ENCODE measurements at places on chromosomes 2 and 18. TPM values are rescaled to one million over a fixed set of nuclear protein-coding genes. Genes with fewer than 3 reads are reported as not detected.
A peak's percentile ranks its signal among the peaks of the same experiment; 100 is the strongest.

Gene MAIP1
- total RNA-seq = 19.1 TPM

Gene ANKRD30BL
- total RNA-seq = not detected

Gene CYRIA
- total RNA-seq = 0.20 TPM

Gene MYO1B
- 34.0 TPM for total RNA-seq

DNA sequence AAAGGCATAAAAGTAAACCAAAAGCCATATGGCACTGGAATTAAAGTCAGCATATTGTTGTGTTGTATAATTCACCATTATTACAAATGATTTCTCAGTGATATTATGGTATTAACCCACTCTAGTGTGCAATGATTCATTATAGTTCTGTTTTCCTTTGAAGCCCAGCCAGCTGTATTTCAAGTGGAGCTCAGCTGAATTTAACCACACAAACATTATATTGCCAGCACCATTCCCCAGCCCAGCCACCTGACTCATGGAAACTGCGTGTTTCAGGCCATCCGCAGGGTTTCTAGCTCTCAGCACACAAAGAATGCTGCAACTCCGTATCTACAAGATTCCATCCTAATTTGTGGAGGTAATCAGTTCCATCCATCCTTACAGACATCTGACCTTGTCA, 166.8 kb upstream of the CHAC2 start:
- no peak for DNase-seq

DNA sequence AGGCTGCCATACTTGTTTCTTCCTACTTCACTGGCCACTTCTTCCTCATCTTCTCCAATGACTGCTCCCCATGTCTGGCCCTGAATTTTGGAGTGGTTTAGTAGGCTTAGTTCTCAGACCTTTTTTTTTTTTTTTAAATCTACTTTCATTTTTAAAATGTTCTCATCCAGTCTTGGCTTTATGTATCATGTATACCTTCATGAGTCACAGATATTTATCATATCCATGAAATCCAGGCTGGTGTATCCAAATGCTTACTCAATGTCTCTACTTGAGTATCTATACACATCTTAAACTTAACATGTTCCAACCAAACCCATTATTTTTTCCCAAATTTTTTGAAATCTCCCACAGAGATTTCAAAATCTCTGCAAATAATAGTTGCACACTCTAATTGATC, 26.3 kb upstream of the CFAP36 start:
- no peak for DNase-seq

Gene TUBA4B
- not detected for total RNA-seq

DNA sequence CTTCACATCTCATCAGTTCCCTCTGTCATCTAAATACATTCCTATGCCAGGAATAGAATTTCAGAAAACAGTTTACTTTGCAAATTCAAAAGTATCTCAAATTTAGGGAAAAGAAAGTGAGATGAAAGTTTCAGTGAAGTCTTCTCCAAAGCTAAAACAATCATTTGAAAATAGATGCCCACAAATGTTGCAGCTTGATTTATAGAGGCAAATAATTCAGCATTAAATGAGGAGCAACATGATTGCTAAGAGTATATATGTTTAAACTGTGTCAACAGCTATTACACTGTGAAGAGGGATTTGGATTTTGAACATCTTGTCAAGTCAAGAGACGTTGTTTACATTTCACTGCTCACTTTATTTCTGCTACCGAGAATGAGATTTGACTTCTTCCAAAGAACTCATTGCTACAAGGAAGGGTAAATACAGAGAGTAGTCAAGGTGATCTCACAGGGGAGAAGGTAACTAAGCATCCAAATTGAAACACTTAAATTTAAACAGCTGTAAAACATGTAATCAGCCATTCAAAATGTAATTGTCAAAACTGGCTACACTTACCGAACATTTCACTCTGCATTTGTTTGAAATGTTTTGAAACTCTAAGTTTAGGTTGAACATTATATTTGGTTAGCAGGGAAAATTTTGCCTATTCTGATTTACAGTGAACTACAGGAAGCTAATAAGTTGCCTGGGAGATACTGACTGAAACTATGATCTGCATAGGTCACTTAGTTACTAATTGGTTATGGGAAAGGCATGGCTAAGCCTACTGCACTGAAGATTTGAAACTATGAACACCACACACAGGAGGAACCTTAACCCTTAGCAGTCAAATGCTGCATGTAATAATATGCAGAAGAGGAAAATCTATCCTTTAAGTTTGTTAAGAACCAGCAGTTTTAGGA, 33.2 kb upstream of the GALNT3 start:
- DNase-seq = no peak

Gene PSME4
- total RNA-seq = 44.8 TPM

DNA sequence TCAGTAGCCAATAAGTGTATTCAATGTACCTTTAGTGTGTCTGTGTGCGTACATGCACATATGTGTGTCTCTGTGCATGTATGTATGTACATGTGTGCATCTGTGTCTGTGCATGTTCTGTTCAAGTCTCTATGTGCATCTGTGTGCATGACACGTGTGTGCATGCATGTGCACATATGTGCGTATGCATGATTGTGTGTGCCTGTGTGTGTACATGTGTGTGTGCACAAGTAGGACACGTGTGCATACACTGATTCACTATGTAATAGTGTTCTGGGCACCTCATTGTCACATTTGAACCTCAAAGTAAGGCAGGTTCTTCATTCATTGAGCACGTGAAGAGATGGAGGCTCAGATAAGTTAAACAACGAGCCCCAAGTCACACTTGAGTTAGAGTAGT, 142.6 kb upstream of the COPS8 start:
- DNase-seq = no peak

Gene IL36A
- total RNA-seq = not detected

Gene CDH20
- total RNA-seq = not detected

Gene CCDC141
- total RNA-seq = 0.40 TPM

GRCh38 chr2:46101557-46102220, 195.5 kb upstream of the EPAS1 start:
- no peak for DNase-seq

Gene TTC21B
- total RNA-seq = 25.1 TPM

DNA sequence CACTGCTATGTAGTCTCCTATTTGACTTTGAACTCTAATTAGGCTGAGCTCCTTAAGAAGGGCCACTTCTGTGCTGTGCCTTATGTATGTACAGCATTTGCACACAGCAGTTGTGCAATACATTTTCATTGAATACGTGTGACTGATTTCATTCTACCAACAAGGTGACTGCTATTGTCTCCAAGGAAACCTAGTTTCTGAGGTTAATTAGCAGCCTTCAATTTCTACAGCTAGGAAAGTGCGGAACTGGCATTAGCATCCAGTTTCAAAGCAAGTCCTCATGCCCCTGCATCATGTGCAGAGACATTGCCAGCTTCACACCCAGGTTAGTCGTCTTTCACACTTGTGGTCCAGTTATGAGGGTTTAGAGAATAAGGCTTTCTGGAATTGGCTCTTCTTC, 58.6 kb downstream of the NCK2 start:
- no peak for DNase-seq

- no peak for DNase-seq
Observed at GRCh38 chr18:79744625-79745024, 53.1 kb upstream of the KCNG2 start.

Gene MBD2
- total RNA-seq = 39.4 TPM

Gene POTEE
- not detected for total RNA-seq

Gene PMAIP1
- not detected for total RNA-seq

- no peak for DNase-seq
Observed at GRCh38 chr2:235780401-235780800, 286.6 kb downstream of the AGAP1 start.

Gene TGIF1
- 23.2 TPM for total RNA-seq

DNA sequence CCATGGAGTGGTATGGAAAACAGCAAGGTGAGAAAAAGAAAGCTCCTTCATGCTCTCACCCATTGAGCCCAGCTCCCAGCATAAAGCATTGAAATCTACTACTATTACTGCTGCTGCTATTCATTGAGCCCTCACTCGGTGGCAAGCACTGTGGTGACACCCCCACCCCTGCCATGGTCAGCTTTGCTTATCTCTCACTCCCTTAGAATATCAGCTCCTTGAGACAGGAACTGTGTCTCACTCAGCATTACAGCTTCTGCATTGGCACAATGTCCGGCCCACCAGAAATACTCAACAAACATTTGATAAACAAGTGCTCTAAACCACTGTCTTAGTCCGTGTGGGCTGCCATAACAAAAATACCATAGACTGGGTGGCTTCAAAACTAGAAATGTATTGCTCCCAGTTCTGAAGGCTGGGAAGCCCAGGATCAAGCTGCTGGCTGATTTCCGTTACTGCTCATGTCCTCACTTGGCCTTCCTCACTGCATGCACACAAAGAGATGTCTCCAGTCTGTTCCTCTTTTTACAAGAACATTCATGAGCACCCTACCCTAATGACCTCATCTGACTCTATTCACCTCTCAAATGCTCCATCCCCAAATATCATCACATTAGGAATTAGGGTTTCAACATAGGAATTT, 116.3 kb downstream of the ZBTB7C start:
- no peak for DNase-seq

GRCh38 chr2:79860228-79861058, 347.6 kb downstream of the CTNNA2 start:
- no peak for DNase-seq

Gene HJURP
- total RNA-seq = 29.5 TPM

Gene KIAA2012
- total RNA-seq = not detected

- DNase-seq = no peak
Observed at GRCh38 chr2:117360586-117360985, 453.9 kb upstream of the DDX18 start.

- no peak for DNase-seq
Observed at GRCh38 chr18:23356915-23357601, 96.0 kb upstream of the RIOK3 start.

Gene RGPD3
- total RNA-seq = 0.41 TPM

DNA sequence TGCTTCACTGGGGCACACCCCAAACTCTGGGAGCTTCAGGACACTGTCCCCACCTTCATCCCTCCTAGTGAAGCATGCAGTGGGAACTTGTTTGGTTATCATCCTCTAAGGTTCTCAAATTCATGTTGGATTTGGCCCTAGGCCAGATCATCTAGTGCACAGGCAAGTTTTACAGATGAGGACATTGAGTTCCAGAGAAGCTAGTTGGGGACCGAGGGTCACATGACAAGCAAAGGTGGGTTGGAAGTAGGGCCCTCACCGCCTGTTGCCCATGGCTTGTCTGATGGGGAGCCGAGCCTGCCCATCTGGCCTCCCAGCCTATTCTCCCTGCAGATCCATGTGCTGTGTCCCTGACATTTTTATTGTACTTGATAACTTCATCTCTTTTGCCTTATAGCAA, 2.8 kb downstream of the PRKCE start:
- no peak for DNase-seq

GRCh38 chr2:161131074-161131680, 29.1 kb upstream of the TANK start:
- no peak for DNase-seq

Gene IHH
- total RNA-seq = 21.1 TPM

GRCh38 chr2:160241251-160242137, 41.4 kb upstream of the ITGB6 start:
- DNase-seq = peak; percentile 65

Gene ZAP70
- 15.1 TPM for total RNA-seq

Gene ARID5A
- total RNA-seq = 9.8 TPM

Gene ADGRF3
- not detected for total RNA-seq

DNA sequence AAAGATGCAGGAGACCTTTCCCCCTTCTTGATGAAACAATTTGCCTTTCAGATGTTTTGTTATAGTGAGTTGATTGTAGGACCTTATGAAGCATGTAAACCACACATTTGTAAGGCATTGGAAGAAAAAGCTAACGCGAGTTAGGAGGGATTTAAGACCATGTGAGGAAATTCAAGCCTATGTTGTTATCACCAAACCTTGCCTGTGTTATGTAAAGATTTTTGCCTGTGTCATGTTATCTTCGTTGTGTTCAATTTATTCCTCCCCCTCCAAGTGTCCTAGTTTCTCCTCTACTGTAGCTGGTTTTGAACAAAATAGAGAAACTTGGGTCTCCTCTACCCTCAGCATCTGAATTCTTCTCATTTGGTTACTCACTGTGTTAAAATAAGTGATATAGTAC, 173.0 kb downstream of the NEDD4L start:
- no peak for DNase-seq

GRCh38 chr2:31660812-31661335, 80.1 kb upstream of the SRD5A2 start:
- DNase-seq = no peak

DNA sequence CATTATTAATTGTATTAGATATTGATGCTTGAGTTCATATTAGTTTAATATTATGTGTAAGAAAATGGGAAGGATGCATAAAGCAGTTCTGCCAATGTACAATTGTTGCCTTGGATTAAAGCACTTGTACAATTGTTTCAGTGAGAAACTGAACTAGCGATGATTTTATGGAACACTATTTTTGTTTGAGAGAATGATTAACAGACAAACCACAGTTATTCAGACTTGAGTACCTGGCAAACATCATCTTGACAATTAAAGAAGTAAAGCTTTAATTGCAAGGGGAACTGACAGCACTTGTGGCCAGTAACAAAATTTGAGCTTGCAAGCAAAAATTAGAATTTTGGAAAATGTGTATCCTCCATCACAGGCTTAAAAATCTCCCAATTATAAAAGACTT, 214.3 kb downstream of the RIT2 start:
- DNase-seq = no peak

Gene M1AP
- 0.27 TPM for total RNA-seq

Gene ANKRD12
- 50.8 TPM for total RNA-seq

DNA sequence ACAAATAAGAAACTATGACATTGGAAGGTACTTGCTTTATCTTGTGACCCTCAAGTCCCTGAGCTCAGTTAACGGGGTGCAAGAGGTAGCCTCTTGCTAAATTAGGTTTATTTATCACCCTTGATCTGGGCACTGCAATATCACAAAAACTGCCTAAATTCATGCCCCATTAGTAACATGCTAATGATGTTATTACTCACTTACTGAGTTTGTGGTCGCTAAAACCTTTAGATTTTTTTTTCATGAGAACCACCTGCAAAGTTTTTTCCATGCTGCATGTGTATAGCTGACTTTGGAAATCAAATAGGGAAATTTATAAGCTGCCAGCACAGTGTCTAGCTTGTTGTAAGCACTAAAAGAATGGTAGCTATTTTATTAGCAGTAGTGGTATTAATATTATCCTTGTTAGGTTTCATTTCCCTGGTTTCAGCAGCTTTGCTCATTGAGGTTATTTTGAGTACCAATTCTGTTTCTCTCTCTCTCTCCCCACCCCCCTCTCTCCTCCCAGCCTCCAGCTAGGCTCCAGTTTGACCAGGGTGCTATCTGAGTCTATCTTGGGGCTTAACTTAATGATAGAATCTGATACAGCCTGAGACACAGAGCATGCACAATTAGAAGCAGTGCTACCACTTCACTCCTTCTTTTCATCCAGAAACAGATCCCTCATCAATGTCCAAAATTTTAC, 88.7 kb upstream of the ATP8B1 start:
- DNase-seq = no peak

Gene MPHOSPH10
- total RNA-seq = 22.9 TPM

Gene BCL11A
- 11.3 TPM for total RNA-seq

Gene REG3A
- not detected for total RNA-seq

- DNase-seq = peak; percentile 63
Observed at GRCh38 chr2:85405201-85406059, 4.7 kb downstream of the CAPG start.

Gene UGT1A4
- 2.0 TPM for total RNA-seq

DNA sequence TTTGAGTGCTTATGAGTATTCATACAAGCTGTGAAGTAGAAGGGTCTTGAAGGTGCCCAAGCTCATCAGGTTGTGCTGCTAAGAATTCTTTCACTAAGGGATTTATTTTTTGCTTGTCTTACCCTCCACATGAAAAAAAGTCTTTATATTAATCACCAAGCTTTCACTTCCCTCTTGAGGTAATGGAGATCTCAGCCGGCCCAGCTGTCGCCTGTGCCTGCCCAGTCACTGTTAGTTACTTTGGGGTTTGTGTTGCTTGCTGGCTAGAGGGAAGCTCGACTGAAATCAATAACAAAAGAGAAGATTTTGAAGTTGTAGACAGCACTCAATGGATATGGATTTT, 21.9 kb downstream of the MC2R start:
- no peak for DNase-seq

All from transverse colon (tissue), 4 donors.